CD4-positive, alpha-beta T cell treated with Interleukin-21 for 1 hour (primary cell): ENCODE measurements at places on chromosomes 6 and 20.
A peak's percentile ranks its signal among the peaks of the same experiment; 100 is the strongest.

- DNase-seq = no peak
These were observed 6.1 kb downstream of the PTPRT start for GRCh38 chr20:43183536-43184070.

DNA sequence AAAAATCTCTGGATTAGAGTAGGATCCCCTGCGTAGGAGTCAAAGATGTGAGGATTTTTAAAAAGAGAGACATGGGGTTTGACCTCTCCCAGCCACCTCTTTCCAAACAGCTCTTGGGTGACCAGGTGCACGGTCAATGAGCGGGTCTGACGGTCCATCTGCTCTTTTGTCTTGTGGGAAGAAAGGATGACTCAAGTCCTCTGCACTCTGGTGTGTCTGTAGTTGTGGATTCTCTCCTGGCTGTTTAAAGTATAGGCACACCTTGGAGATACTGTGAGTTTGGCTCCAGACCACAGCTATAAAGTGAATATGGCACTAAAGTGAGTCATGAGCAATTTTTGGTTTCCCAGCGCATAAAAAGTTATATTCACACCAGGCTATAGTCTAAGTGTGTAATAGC is 209.8 kb downstream of the BMP7 start:
- DNase-seq = no peak

DNA sequence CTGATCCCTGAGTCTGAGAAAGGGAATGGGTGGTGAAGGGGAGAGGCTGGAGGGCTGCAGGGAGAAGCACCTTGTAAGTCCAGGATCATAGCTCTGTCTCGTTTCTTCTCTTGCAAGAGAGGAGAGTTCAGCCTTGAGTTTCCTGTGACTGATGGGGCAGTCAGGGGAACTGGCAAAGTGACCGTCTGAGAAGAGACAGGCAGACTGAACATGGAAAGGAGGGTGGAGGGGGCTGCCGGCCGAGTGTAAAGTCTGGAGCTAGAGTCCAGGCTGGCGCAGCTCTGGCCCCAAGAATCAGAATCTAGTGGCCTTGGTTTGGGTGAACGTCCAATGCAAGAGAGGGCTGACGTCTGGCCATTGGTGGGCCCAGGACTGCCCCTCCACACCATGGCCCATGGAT is 72.5 kb downstream of the TCP11 start:
- no peak for DNase-seq

DNA sequence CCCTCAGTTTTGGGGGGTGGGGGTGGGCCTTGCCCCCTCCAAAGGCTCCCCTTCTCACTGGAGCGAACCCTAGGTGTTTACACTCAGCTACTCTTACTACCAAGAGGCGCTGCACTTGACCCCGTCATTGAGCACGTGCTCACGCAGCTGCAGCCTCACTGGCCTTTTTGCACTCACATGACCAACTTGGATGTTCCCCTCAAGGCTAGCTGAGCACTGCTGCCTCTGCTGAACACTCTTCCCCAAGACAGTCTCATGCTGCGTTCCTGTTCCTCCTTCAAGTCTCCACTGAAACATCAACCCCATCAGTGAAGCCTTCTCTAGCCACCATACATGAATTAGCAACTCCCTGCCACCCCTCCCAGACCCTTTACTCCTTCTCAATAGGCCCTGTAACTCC is 4.0 kb downstream of the SOD2 start:
- DNase-seq = no peak

DNA sequence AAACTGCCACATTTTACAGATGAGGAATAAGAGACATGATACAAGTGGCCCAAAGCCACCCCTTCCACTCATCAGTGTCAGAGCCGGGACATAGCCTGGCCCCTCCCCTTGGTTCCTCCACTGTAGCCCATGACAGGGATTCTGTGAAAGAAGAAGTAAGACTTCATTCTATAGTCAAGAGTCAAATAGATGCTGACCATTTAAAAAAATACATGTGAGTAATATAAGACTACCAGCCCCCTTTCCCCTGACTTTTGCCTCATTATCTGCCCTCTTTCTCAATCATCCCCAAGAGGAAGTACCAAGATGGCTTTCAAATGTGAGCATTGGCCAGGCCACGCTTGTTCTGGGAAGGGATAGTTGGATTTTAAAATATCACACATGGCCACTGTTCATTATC is 57.8 kb upstream of the TAB2 start:
- DNase-seq = peak; percentile 19

DNA sequence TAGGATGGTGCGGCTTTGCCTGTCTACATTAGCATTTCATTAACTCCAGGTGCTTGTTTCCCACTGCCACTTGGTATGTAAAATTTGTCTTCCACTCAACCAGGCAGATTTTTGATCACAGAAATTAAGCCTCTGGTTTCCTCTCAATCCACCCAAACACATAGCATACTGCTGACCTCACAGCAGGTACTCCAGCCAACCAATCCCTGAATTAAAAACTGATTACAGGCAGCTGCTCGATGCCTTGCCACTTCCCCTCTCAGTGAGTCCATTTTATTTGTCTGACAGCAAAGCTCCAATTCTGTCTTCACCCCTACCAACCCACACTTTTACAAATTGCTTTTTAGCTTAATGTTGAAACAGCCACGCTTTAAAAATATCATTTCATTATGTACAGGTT is 95.2 kb downstream of the PLCB1 start:
- no peak for DNase-seq

GRCh38 chr6:118029967-118030366 is 122.9 kb downstream of the SLC35F1 start:
- DNase-seq = no peak

GRCh38 chr6:106688177-106688951 is 59.0 kb downstream of the QRSL1 start:
- DNase-seq = no peak

- DNase-seq = no peak
These were observed 9.3 kb downstream of the NAPB start for GRCh38 chr20:23412026-23412425.

DNA sequence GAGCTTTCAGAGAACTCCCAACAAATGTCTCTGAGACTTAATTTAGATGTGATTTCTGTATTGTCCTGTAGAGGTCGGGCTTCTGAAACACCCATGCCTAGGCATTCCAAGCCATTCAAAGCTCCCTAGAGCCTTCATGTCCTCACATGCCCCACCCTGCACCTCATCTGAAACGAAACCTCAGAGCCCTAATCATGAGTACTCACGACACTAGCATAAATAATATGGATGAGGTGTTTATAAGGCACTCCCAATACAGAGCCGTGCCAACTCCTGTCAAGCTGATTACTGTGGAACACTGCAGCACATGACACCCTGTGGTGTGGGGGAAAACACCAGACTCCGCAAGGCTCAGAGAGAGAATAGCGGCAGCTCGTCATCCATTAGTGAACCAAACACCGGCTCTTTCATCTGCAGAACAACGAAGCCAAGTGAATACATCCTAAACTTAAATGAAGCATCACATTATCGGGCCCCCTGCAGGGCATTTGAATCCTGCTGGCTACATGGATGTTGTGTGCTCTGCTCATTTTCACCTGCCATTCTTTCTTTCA is 83.8 kb downstream of the FNDC1 start:
- peak; percentile 11 for DNase-seq
